H1 (cell line): ENCODE measurements at places on chromosomes 12 and 14. TPM values are rescaled to one million over a fixed set of nuclear protein-coding genes. Genes with fewer than 3 reads are reported as not detected.
A peak's percentile ranks its signal among the peaks of the same experiment; 100 is the strongest.

DNA sequence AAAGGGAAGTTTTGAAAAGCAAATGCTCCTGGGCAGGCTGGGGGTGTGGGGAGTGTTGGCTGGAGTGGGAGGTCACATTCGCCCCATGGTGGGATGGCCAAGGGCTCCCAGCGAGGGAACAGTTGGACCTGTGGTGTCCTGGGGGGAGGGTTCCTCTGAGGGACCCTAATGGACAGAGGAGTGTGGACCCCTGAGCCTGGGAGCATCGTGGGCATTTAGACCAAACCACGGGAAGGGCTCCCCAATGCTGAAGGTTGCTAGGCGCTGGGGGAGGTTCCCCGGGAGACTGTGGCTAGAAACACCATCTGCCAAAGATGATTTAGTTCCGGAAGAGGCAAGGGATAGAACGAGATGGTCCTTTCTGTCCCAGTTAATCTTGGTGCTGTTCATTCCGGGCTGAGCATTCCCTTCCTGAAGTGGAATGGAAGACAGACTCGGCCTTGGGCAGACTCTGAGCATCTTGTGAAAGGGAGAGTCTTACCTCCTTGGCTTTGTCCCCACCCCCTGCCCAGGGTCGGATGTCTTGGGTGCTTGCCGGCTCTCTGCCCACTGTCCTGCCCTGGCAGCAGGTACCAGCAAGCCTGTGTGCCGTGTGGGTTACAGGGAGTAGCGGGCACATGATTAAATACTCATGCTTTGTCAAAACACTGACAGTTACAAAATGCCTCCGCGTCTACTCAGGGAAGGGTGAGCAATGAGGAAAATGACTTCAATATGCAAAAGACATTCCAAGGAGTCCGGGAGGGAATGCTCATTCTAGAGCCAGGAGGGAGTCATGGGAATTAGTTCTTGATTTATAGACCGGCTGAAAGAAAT lies 215.9 kb downstream of the CACNA1C start:
- no peak for DNase-seq

- no peak for DNase-seq
These were observed 55.4 kb downstream of the SETD3 start for GRCh38 chr14:99425272-99425681.

DNA sequence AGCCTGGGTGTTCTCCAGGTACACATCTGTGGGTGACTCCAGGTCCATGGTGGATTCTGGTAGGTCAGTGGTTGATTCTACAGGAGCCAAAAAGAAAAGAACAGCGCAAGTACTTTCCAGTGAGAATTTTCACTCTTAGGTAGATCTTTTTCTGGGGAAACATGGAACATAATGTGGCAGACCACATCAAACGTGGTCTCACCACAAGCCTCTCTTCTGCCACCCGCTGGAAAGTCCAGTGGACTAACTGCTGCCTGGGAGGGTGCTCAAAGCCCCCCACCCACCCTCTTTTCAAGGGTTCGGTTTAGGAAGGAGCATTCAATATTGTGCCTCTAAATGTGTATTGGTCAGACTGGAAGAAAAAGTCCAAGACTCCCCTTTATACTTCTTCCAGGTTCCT lies 36.1 kb upstream of the PRB2 start:
- no peak for DNase-seq

GRCh38 chr14:26594148-26594547 lies 3.7 kb downstream of the NOVA1 start:
- DNase-seq = no peak

DNA sequence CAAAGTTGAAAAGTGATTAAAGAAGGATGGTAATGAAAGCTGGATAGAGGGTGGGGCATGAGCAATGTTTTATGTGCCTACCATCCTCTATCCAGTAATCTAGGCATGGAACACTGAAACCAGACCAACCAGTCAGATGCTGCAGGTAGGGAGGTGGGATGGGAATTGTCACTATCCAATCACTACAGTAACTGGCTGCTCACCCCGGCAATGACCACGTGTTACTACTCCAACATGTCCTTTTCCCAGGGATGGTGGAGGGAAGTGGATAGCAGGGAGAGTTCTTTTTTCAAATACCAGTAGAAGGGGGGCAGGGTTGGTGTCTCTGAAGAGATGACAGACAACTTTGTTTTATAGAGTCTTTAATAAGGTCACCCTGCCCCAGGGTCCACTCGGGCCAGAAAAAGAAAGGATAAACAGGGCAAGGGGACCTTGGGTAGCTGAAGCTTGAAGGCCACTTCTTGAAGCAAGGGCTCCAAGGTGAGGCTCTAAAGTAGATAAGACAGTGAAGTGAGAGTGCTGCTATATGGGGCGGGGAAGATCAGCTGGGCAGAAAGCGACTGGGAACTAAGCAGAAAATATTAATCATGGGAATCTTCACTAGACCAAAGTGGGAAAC lies 14.7 kb upstream of the CDH24 start:
- no peak for DNase-seq

- DNase-seq = no peak
These were observed 320 bp upstream of the PRPF39 start for GRCh38 chr14:45083617-45083975.

GRCh38 chr14:61562321-61563161 lies 132.8 kb upstream of the HIF1A start:
- no peak for DNase-seq

GRCh38 chr12:105334582-105334981 lies 4.1 kb downstream of the C12orf75 start:
- no peak for DNase-seq

- no peak for DNase-seq
These were observed 32.1 kb upstream of the SGPP1 start for GRCh38 chr14:63760014-63760413.

GRCh38 chr14:36700651-36701050 lies 39.0 kb downstream of the PAX9 start:
- DNase-seq = no peak

DNA sequence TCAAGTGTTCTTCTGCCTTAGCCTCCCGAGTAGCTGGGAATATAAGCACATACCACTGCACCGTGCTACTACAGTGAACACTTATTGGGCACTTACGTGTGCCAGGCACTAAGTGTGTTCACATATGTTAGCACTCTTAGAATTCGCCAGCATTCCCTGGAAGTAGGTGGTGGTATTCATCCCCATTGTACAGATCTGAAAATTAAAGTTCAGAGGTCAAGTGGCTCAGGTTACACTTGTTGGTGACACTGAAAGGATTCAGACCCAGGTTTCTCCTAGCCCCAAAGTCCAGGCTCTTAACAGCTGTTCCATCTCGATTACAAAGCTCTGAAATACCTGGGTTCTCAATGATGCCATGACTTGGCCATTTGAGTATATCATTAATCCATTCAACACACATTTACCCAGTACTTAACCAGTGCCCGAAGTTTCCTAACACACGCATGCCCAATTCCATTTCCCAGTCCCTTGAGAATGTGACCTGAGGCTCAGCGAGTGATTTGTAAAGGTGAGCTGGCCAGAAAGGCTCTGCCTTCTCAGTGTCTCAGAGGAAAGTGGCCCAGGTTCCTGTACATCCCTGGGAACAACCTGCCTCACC lies 4.8 kb downstream of the MVK start:
- DNase-seq = no peak

GRCh38 chr12:93387780-93388179 lies 10.1 kb downstream of the NUDT4 start:
- no peak for DNase-seq

DNA sequence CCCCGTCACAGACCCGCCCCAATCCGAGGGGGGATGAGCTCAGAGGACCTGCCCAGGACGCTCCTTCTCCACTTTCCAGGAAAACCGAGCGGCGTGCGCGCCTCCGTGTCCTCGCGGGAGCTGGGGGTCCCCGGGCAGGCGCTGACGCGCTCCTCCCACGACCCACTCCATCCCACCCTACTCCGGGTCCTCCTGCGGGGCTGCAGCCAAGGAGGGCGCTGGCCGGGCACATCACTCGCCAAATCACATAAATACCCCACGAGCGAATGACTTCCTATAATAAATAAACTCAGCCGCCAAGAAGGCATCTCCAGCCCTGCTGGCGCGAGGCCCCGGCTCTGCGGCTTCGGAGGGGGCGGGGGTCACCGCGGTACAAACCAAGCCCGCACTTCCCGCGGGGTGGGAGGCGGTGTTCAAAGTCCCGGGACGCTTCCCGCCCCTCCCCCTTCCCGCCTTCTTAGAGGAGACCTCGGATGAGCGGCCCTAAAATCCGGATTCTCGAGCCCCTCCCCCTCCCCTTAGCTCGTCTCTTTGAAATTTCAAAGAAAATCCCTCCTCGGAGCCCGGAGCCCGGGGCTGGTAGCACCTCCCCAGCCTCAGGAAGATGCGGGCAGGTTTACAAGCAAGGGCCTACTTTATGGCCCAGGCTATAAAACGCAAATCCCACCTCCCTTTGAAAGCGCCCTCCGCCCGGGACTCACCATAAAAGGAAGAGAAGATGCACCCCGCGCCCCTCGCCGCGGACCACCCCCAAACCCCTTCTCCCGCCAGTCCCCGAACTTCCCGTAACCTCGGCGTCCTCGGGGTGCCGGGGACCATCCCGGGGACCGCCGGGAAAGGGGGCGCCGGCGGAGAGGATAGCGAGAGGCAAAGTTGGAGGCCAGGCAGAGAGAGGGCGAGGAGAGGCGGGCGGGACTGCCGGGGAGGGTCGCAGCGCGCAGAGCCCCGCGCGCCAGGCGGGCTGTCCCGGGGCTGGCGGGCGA lies 712 bp upstream of the FZD10 start:
- peak; percentile 59 for DNase-seq

- no peak for DNase-seq
These were observed 402.9 kb upstream of the SOX5 start for GRCh38 chr12:24352363-24352762.

GRCh38 chr12:123607756-123608155 lies 5.9 kb downstream of the DDX55 start:
- no peak for DNase-seq

DNA sequence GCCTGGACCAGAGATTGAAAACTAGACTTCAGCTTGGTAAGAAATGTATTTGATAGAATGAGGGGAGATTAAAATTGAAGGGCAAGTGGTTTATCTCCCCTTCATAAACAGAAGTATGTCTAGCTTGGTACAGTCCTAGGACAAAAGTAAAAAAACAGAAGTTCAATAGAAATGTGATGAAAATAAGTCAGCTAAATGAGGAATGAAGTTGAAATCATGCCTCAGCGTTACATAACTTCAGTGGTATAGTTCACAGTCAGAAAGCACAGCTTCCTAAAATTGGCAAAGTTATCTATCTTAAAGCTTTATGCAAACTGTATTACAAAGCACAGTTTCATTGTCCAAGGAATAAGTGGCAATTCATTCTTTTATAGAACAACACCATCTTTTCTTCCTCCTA lies 90.2 kb upstream of the SYT10 start:
- no peak for DNase-seq

- no peak for DNase-seq
These were observed 15.6 kb downstream of the ZFHX2 start for GRCh38 chr14:23535943-23536342.

GRCh38 chr14:84003346-84003745 lies 1526.6 kb upstream of the FLRT2 start:
- DNase-seq = no peak

GRCh38 chr14:56059054-56059453 lies 59.2 kb upstream of the PELI2 start:
- DNase-seq = no peak

DNA sequence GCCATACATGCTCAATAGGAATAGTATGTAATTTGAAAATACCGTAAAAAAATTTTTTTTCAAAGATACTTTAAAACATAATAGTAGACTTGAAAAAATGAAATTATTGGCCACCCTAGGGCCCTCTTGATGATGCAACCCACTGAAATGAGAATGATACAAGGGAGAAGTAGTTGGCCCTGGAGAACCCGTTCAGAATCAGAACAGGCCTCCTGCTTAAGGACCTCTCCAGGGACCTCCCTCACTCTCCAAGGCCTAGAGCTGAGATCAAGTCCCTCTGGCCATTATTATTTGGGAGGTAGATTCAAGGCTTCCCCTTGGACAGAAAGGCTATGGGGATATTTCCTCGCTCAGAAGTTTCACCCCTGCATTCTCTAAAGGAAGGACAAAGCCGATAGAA lies 11.9 kb downstream of the LALBA start:
- DNase-seq = no peak

- DNase-seq = no peak
These were observed 49.2 kb downstream of the SLC35F4 start for GRCh38 chr14:57816568-57817284.

DNA sequence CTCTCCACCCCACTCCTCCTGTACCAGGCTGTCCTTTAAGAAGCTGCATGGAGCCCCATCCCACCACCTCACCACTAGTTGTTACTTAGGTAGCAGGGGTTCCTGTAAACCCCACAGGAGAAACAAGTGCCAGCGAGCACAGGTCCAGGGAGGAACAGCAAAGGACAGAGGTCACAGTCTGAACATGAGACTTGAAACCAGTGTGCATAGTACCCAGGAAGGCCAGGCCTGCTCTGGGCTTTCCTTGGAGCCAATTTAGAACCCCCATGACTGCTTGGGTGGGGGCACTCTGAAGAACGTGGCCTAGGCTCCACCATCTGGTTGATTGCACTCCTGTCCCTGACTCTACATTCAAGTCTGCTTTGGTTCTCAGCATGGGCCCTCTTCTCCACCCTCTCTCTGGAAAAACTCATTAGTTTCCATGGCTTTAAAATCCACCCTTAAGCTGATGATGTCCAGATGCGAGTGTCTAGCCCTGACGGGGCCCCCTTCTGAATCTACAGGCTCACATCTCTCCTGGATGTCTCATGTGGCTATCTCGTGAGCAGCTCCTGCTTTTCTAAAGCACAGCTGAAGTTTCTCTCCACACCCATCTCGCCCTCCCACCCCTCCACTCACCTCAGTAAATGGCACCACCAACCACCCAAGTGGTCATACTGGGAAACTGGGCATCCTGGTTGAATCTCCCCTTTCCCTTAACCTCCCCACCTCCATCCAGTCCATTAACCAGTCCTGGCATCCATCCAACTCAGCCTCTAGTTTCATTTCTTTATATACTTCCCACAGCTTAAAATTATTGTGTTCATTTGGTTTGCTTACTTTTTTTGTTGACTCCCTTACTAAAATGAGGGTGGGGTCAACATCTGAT lies 8.4 kb downstream of the KRT3 start:
- DNase-seq = no peak

- DNase-seq = no peak
These were observed 256.8 kb downstream of the C12orf50 start for GRCh38 chr12:87772401-87772800.

SYCP3 gene
- total RNA-seq = 0.07 TPM in 1 of 2 replicates, not detected in the other

LMO3 gene
- 16.4 and 16.7 TPM in 2 replicates for total RNA-seq

ALDH2 gene
- 40.4 and 43.8 TPM in 2 replicates for total RNA-seq

ENDOU gene
- not detected in 2 replicates for total RNA-seq

CHD8 gene
- total RNA-seq = 140 TPM in 2 replicates

EIF2S3B gene
- 5.3 and 6.7 TPM in 2 replicates for total RNA-seq

POLE2 gene
- total RNA-seq = 31.2 and 34.0 TPM in 2 replicates

P2RX2 gene
- total RNA-seq = 0.84 and 1.5 TPM in 2 replicates

OASL gene
- total RNA-seq = not detected in 2 replicates

P2RX7 gene
- total RNA-seq = 0.42 and 0.56 TPM in 2 replicates

MORN3 gene
- 0.34 and 0.93 TPM in 2 replicates for total RNA-seq
